Left ventricle myocardium superior (tissue), 1 donor: ENCODE measurements at places on chromosomes 6 and 20. TPM values are rescaled to one million over a fixed set of nuclear protein-coding genes. Genes with fewer than 3 reads are reported as not detected.

GRCh38 chr6:132300323-132300949 is 100.8 kb downstream of the MOXD1 start:
- DNase-seq, result no peak

DNA sequence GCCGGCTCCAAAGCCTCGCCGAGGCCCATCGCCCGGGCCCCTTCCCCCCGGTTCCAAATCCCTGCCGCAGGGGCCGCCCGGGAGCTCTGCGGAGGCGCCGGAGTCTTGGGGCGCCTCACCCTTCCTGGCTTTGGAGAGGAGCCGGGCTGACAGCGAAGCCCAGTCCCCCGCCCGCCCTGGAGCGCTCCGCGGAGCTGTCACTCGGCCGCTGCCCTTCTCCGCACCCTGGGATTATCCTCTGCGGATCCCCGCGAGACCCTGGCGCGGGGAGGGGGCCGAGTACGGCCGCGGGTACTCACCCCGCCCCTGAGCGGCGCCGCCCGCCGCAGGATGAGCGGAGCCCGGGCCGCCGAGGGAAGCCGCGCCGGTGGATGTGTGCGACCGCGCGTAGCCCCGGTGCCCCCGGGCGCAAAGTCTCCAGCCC is 343 bp downstream of the SNAP91 start:
- DNase-seq, result no peak

DNA sequence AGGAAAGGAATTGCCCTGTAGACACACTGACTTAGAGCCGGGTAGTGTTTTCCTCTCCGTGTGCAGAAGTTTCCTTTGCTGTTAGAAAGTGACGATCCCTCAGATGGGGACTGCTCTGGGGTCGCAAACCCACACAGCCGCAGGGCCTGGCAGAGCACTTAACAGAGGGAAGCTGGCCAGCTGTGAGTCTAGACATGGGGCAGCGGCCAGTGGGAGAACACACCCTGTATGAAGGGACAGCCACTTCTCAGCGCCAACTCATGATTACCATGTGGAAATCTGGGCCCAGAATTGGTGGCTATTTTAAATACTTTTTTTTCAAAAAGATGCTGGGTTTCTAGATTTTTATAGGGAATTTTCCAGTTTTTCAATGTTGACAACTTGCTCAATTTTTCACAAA is 39.4 kb downstream of the SLC9A8 start:
- DNase-seq, result peak; percentile 46

DNA sequence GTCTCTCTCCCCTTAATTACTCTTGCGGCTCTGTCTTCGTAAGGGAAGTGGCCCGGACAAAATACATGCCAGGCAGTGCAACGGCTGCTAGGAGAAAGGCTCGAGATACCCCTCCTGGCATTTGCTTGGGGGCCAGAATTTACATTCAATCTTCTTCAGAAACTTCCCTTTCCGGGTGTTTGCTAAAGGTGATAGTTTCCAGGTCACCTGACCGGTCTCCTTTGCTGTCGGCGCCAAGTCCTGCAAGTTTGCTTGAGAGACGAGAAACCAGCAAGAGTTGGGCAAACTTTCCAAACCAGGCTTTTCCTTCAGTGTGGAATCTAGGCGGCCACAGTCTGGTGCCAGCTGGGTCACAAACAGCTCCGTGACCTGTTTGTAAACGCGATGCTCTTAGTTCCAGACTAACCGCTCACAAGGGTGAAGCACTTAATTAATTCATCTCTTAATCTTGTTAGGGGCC is 563 bp upstream of the SRSF3 start:
- DNase-seq, result peak; percentile 41

DNA sequence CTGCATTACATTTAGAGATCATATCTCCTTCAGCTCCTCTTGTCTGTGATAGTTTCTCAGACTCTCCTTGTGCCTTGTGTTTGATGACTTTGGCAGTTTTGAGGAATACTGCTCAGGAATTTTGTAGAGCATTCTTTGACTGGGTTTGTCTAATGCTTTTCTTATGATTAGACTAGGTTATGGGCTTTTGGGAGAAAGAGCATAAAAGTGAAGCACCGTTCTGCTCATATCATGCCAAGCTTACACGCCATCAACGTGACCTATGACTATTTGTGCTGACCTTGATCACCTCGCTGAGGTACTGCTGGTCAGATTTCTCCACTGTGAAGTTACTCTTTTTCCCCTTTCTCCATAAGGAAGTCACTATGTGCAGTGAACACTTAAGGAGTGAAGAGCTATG is 256.0 kb downstream of the LY86 start:
- DNase-seq, result no peak

DNA sequence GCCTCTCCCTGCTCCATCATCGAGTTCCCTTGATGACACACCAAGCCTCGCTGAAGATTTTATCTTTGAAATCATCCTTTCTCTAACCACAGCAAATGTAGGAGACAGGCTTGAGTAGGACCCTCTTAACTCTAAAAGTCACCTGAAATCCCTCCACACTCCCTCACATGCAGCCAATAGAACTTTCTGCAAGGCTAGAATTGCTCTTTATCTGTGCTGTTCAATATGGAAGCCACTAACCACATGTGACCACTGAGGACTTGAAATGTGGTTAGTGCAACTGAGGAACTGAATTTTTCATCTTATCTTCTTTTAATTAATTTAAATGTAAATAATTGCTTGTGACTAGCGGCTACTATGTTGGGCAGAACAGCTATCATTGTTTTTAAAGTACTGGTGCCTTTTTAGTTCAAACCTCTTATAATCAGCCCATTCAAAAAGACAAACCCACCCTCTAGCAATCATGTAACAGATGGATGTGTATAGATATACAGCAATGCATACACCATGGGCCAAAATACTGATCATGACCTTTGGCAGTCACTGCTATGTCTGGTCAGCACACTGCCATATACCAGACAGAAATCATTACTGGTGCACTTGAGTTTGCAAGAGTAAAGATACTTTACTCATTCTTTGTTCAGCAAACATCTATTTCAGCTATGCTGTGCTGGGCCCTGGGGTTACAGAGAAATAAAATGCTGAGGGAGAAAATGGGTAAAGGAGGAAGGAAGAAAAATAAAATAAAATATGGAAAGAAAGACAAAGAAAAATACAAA is 50.0 kb downstream of the GFOD1 start:
- DNase-seq, result no peak

DNA sequence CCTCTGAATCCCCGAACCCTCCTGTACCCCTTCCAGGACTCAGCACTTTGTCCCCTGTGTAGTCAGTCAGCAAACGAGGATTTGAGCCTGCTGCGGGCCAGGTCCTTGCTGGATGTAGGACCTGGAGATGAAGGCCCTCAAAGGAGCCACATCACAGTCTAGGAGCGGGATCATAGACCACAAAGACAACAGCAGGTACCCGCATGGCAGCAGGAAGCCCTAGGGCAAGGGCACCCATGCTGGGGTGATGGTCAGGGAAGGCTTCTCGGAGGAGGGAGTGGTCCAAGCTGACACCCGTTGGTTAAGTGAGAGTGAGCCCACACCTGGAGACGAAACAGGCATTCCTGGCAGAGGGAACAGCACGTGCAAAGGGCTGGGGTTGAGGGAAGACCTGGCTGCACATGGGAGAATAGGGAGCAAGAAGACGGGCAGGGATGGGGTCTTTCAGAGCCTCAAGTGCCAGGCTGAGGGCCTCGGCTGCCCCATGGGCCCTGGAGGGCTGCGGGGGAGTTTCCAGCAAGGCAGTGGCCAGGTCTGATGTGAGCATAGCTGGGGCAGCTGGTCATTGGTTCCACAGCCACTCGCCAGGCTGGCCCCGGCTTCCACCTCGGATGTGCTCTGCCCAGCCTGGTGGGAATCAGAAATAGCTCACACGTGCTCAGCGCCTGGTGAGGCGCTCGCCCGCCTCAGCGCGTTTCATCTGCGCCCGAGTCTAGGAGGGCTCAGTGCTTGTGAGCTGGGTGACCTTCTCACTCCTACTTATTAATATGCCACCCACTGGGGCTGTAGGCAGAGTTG is 15.0 kb downstream of the DLGAP4 start:
- no peak for DNase-seq

DNA sequence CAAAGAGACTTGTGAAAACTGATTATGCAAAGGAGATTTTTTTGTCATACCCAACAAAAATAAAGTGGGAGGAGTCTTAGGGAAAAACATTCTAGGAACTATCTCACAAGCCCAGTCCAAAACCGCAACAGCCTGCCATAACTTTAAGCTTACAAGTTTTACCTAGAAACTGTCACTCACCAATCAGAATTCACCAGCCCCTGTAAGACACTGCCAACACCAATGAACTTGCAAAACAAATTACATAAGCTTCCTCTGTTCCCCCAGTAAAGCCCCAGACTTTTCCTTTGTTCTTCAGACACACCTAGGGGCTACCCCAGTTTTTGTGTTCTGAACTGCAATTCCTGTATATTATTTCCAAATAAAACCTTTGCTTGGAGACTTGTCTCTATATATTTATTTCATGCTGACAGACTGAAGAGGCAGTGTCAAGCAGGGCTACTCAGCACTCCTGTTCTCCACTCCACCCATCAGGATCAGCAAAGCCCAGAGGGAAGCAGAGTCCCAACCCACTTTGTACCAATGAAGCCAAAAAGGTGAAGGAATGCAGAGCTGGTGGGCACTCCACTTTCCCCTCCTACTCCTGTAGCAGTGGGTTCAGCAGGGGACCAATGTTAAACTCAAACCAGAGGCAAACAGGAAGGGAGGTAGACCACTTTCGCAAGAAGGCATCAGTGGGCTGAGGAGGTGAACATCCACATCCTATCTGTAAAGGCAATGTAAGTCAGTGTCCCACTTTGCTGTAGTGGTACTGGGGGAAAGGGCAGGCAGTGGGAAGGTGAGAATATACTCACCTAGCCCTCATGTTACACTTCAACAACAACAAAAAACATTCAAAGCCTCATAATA is 142.5 kb upstream of the RUNX2 start:
- no peak for DNase-seq

GRCh38 chr6:20927130-20927860 is 393.0 kb downstream of the CDKAL1 start:
- no peak for DNase-seq

- DNase-seq, result no peak
Measured at GRCh38 chr20:23212464-23212995, 126.4 kb upstream of the CD93 start.

Gene B3GAT2
- 0.07 TPM for total RNA-seq

Gene SYCP2L
- total RNA-seq, result 1.1 TPM

- no peak for DNase-seq
Measured at GRCh38 chr20:16476032-16476431, 97.2 kb downstream of the KIF16B start.

- DNase-seq, result no peak
Measured at GRCh38 chr6:88804701-88805100, 158.7 kb downstream of the RNGTT start.

DNA sequence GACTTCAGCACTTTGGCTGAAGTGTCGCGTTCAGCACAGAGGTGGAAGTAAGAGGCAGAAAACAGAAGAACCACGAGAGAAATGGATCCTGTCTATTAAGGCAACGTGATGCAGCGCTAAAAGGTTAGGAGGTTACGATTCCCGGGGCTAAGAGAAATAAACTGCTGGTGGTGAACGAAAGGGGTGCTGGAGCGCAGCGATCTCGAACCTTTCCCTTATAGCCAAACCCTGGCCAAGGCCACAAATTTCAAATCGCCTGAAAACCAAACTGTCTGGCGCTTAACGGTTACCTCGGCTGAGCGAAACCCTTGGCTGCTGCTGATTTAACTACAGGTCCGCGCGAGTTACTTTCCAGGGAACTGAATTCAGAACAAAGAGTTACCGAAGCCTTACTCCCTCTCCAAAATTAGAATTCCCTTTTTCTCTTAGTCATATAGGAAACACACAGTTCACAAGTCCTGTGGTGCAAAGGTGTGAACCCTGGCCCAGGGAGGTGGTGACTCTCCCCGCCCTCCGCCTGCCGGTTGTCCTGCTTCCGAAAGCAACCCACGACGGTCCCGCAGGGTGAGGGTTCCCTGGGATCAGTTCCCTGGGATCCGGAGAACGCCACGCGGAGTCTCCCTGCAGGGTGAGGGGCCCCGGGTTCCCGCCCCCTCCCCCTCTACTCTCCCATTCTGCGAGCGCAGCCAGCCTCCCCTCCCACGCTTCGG is 1.3 kb upstream of the SLC35D3 start:
- DNase-seq, result peak; percentile 28

DNA sequence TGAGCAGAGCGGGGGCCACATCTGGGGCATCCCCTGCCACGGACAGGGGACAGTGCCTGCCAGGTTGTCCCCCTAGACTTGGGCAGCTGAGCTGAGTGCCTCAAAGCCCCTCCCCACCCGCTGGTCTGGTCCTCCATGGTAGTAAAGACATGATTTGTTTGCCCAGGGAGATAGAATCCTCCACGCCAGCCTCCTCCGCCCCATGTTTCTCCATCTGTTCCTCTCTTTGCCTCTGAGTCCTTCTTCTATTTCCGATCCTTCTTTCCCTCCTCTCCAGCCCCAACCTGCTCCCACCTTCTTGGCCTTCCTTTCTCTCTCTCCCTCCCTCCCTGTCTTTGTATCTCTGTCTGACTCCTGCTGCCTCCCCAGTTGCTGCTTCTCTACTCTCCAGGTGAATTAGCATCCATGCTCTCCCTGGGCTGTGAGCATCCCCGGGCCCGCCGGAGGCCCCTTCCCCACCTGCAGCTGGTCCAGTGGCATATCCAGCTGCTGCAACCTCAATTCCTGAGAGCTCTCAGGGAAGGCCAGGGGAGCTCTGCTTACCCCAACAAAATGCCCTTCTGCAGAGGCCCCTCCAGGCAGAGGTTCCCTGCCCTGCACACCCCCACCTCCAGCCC is 45.8 kb downstream of the CPNE5 start:
- DNase-seq, result no peak

DNA sequence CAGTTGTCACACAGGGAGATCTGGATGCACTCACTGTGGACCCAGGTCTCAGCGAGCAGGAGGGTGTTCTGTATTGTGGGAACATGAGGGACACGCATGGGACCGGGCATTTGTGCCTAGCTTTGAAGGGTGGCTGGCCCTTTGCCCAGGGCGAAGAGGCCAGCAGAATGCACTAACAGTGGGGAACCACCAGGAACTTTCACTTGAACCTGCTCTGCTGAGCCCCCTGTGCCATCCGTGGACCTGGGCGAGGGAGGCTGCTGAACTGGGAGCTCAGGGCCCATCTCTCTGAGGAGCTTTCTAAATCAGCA is 1.2 kb upstream of the ULBP2 start:
- DNase-seq, result no peak

GRCh38 chr6:30317913-30318589 is 8.7 kb upstream of the TRIM39 start:
- DNase-seq, result no peak

- DNase-seq, result no peak
Measured at GRCh38 chr6:131776985-131777384, 30.8 kb upstream of the ENPP1 start.

GRCh38 chr20:34583544-34583943 is 25.0 kb downstream of the MAP1LC3A start:
- peak; percentile 65 for DNase-seq
